ENCODE measurements at places on chromosomes 1 and 21.

DNA sequence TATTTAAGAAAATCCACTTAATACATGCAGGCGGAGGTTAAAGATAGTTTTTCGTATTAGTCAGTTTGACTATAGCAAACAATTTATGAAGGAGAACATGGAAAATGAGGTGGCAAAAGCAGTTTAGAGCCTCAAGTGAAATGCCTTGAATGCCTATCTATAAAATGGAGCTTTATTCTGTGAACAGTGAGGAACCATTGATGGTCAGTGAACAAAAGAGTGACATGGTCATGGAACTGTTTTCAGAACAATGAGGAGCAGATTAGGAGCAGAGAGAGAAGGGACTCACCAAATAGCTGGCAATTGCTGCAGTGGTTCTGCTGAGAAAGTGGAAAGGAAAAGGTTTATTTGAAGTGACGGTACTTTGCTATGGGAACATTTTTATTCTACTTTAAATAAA lies 299.8 kb downstream of the DUSP10 start:
- no peak for DNase-seq

DNA sequence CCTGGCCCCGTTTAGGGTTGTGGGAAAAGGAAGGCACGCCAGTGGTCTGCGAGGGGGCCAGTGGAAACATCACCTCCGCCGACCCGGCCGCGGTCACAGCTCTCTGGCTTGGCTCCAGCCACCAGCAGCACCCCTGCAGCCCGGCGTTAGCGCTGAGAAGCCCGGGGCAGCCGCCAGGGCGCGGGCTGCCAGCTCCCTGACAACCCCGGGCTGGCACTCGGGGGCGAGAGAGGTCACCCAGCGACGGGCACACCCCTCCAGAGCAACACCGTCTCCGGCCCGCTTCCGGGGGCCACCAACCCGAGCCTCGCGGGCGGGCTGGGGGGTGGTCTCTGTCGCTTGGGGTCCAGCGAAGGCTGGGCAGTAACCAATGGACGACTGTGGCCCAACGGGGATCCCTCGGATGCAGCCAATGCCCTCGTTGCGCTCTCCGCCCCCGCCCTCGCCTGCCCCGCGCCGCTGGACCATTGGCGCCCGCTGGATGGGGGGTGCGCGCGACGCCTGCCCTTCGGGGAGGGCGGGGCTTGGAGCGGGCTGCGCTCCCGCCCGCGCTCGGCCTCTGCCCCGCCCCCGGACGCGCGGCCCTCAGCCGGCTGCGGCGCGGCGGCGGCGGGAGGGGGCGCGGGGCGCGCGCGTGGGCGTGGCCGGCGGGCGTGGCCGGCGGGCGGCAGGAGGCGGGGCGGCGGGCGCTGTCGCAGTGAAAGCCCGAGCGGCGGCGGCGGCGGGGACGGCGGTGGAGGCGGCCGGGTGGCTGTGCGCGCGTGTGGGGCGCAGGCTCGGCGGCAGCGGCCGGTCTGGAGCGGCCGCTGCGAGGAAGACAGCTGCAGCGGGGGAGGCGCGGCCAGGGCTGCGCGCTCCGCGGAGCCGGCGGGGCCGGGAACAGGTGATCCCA lies at the start of gene MAN1C1:
Gene MAN1C1, plus strand, starts transcription at position 697 of the 892 bp plus-strand sequence. CDS start 1,007 bp downstream, outside the sequence.
- DNase-seq, result peak; percentile 84

DNA sequence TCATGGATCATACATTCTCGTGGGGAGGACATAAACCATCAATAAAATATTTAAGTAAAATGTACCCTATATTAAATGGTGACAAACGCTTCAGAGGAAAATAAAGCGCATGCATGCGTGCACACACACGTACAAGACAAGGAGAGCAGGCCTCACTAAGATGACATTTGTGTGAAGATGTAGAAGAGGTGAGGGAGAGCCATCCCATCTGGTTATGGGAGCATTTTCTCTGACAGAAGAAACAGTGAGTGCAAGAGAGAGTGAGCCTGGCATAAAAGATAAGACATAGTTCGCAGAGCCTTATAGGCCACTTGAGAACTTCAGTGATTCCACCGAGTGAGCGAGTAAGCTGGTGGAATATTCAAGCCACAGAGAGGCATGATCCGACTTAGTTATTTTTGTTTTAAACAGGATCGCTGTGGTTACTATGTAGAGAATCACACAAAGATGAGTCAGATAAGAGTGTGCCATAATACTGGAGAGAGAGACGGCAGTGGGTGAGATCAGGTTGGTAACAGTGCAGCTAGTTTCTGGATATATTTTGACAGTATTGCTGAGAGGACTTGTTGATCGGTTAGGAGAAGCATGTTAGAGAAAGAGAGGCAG lies 624.2 kb downstream of the PLPP3 start:
- DNase-seq, result no peak

- DNase-seq, result no peak
These were observed 183.0 kb downstream of the SDCCAG8 start for GRCh38 chr1:243438815-243439214.

- no peak for DNase-seq
These were observed 85.7 kb upstream of the COL11A1 start for GRCh38 chr1:103194060-103194459.

DNA sequence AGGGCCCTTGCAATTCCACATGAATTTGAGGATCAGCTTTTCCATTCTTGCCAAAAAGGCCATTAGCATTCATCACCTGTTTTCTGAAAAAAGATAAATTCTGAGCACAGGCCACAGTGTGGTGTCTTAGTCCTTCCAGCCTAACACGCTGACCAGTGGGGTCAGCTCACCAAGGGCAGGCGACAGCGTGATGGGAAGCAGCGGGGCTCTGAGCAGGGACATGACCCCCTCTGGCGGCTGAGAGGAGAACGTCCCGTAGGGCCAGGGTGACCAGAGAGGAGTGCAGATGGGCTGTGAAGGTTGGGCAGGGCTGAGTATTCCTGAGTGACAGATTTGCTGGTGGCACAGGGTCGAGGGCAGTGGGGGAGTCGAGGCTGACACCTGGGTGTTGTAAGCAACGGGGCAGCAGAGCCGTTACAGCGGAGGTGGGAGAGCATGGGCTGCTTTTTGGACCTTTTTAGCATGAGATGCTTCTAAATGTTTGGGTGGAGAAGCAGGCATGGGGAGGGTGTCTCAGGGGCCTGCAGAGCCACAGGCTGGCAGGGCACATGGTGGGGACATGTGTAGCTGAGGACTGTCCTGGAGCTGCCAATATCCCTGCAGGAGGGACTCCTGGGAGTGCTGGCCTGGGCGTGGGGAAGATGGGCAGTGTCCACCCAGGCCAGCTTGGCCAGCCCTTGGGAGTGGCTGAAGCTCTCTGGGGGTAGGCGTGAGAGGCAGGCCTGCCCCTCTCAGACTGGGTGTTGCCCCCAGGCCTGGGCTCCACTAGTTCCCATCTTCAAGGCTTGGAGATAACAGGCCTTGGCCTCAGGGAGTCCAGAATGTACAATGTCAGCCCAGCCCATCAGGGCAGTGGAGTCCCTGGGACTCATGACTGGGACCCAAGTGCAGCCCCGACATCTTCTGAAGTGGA lies 8.6 kb upstream of the CALML6 start:
- DNase-seq, result peak; percentile 79

DNA sequence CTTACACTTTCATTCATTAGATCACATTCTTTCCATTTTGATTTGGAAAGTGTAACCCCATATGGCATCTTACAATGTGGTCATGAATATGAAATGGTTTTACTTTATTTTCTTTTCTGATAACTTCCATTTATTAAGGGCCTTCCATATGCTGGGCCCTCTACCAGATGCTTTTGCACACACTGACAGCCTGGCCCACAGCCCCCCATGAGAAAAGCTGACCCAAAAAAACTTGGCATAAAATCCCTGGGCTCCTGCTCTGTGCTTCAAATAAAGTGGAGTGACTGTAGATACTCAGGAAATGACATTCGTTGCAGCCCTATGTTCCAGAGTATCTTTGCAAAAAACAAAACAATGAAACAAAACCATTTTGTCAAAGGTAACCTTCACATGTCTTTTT lies 48.8 kb downstream of the PRDX6 start:
- DNase-seq, result no peak

DNA sequence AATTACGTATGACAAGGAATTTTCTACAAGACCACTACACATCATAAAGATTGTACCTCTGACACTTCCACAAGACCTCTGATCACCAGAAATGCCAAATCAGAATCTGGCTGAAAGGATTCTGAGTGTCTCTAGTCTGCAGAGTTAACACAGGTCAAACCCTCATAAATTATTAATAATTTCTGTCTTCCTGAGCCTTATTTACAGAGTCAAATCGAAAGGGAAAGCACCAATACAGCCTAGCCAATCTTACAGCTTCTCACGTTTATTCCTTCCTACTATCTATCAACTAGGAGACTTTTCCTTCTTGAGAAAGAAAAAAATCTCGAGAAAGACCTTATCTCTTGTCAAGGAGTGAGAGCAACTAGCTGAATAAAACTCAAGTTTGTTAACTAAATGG lies 2151.6 kb downstream of the MRPL39 start:
- no peak for DNase-seq

- no peak for DNase-seq
These were observed 26.2 kb downstream of the HEYL start for GRCh38 chr1:39613250-39613649.

- DNase-seq, result peak; percentile 57
These were observed 312.3 kb upstream of the FAM78B start for GRCh38 chr1:166479052-166479631.

DNA sequence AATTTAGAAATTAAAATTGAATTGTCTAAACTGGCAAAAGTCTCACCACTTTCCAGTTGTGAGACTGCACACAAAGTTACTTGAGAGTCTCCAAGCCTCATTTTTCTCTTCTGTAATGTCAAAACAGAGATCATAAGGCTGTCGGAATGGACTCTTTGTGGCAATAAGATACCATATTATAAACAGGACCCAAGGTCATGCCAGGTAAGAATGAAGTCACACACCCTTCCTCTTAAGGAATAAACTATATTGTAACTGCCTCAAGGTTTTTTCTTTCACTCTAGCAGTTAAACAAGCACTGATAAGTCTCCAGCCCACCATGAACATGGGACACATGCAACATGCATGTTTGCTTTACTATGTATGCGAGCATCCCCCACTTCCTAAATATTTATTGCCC lies 50.1 kb upstream of the DIRAS3 start:
- DNase-seq, result no peak

DNA sequence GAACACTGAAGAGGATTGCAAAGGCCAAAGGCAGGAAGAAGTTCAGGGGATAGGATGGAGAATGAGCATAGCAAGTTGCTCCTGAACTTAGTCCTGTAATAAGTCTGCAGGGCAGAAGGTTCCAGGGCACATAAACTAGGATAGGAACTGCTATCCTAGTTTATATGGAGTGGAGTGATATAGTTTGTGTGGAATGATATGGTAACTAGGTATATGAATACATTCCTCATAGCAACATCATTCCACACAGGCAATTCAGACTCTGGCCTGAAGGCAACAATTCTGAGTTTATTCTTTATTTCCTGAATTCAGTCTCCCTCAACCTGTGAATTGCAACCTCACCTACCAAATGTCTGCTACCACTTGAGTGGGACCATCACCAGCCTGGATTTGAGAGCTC lies 154.9 kb upstream of the GREM2 start:
- DNase-seq, result no peak

DNA sequence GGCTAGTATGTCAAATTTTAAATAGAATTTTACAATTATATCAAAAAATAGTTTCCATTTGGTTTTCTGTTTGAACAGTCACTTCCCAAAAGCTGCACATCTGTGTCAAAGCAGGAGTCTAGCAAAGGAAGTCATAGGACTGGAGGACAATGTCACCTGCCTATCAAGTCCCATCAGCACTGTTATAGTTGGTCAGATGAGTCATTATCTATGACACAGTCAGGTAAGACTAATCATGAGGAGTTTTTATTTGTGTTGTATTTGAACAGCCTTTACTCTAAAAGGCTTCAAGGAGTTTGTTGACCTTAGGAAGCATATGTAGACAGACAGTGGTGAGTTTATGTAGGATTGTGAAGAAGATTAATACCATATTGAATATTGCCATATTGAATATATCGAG lies 74.2 kb upstream of the QSOX1 start:
- no peak for DNase-seq

GRCh38 chr1:27569088-27569460 lies 34.9 kb downstream of the AHDC1 start:
- DNase-seq, result no peak

DNA sequence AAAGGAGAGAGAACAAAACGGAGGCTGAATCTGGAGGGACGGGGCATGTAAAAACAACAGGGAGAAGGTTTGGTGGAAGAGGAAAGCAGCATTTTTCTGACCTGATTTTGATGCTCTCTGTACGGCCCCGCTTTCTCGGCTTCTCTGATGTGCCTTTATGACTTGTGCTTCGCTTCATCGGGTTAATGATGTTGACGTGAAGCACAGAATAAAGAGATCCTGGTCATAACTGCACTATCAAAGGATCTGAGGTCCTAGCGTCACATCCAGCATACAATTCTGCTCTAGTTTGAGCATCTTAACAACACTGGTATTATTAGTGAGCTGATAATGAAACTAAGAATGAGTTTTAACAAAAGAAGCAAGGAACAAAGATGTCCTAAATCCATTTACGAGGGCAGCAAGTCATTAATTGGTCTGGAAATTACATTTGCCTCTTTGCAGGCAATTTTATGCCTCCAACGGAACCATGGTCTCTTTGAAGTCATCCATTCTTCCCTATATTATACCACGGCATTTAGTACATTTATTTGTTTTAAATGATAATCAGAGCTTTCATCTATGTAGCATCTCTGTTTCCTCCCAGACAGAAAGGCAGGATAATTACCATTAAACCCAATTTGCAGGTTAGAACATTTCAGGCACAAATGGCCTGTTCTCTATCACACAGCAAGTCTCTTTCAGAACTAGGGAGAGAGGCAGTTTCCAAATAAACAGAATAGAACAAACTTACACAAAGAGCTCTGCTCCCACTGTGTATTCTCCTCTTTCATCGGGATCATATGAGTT lies 45.3 kb upstream of the B3GALNT2 start:
- no peak for DNase-seq

DNA sequence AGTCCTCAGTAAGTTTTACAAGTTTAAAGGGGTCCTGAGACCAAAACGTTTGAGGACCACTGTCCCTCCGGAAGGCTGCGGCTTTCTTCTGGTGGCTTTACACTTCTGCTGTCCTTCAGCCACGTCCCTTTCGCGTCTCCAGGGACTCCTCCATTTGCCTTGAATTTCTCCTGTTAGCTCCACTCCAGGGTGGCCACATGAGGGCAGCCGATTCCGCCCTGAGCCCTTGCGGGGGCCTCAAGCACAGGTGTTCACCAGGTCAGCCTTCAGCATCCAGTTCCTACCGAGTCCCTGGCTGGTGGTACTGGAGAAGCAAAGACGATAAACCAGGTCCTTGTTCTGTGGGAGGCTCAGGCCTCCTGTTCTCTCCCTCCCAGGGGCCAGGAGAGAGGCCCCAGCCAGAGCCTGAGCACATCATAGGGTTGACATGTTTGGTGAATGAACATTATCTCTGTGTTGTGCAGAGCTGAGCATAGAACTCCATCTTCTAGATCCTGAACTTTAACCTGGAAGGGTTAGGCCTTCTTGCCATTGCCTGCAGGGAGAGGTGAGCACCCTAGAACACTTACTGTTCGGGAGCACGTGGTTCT lies 27.4 kb upstream of the COQ8A start:
- DNase-seq, result peak; percentile 75

GRCh38 chr1:169288011-169288414 lies 79.6 kb downstream of the NME7 start:
- no peak for DNase-seq

- DNase-seq, result no peak
These were observed 85.7 kb upstream of the CCDC190 start for GRCh38 chr1:162946701-162947100.

- DNase-seq, result peak; percentile 20
These were observed 24.4 kb downstream of the CAP1 start for GRCh38 chr1:40064797-40065499.

GRCh38 chr1:236753516-236753915 lies 41.6 kb upstream of the MTR start:
- peak; percentile 59 for DNase-seq

GRCh38 chr1:14065486-14065885 lies 365.5 kb downstream of the PRDM2 start:
- no peak for DNase-seq
